Stimulated activated CD8-positive, alpha-beta memory T cell treated with anti-CD3 and anti-CD28 coated beads, Interleukin-15, amount 100 ng/mL, for 4 hours (primary cell): ENCODE measurements at places on chromosomes 3 and 15.

DNA sequence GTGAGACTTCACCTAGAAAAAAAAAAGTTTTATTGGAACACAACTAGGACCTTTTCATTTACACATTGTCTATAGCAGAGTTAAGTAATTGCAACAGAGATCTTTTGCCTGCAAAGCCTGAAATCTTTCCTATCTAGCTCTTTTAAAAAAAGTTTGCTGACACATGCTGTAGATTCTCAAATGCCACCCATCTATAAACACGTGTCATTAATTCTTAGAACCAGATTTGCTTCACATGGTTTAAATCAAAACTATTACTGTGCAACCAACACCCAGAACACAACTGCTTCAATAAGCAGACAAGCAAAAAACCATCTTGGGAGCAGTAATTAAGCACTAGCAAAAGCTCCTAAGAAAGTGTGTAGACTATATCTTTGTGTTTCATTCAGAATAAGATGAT lies 55.0 kb downstream of the OXSM start:
- DNase-seq: no peak

DNA sequence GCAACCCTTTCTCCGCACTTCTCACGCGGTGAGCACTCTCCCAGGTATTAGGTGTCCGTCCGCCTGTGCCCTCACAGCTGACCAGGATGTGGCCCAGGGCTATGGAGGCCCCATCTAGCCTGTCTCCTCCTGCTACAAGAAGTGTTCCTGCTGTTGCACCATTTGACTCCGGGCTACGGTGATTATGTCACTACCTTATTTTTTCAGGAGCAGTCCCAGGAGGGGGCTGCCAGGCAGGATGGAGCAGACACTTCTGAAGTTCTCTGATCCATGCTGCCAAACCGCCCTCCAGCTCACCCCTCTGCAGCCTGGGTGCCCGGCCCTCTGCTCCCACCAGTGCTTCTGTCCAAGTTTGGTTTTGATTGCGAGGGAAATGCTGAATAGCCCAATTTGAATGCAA lies 36.9 kb downstream of the ZXDC start:
- DNase-seq: no peak

DNA sequence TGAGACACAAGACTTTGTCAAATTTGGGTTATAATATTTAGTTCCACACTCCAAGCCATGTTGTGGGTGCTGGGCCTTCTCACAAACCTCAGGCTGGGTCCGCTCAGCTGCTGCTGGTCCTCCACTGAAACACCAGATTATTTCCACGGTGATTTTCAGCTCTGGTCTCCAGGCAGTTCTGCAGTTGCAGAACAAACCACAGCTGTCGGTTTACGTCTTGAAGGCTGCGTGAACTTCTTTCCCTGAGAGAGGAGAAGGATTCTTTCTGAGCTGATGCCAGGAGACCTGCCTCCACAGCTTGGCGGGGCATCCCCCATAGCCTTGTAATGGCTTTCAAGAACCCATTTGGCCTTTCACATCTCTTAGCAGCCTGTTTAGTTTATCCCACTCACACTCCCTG lies 16.2 kb downstream of the GALNT15 start:
- DNase-seq: no peak

DNA sequence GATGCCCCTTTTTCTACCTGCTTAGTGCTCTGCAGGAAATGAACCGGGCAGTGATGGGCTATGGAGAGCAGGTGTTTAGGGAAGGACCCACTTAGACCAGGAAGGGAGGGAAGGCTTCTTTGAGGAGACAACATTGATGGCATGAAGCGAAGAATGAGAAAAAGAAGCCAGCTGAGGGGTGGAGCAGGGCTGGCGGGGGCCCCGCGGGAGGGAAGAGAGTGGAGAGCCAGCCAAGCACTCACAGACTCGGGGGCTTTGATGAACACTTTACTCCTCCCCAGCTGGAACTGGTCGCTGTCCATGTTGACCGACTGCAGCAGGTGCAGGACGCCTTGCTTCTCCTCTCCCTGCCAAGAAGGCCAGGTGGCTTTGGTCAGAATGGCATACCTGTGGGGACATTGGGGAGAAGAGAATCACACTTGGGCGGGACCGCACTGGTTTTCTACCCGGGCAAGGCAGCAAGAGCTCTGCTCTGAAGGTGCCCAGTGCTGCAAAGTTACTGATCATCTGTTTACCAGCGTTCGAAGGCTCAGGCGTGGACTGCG lies 28.4 kb upstream of the LDHAL6B start:
- no peak for DNase-seq

DNA sequence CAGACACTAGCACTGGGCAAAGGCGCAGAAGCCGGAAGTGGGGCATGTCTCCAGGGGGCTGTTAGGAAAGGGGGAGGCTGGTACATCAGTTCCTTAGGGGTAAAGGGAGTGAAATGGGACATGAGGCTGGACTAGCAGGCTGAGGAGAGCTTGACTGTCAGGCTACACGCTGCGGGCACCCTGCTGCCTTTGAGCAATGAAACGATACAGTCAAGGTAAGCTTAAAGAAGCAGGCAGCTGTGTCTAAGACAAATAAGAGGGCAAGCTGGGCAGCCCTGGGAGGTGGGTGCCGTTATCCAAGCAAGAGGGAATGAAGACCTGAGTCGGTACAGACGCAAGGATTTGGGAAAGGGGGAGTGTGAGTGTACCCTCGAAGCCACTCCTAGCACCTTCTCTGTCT lies 51.0 kb upstream of the DCLK3 start:
- DNase-seq: no peak

DNA sequence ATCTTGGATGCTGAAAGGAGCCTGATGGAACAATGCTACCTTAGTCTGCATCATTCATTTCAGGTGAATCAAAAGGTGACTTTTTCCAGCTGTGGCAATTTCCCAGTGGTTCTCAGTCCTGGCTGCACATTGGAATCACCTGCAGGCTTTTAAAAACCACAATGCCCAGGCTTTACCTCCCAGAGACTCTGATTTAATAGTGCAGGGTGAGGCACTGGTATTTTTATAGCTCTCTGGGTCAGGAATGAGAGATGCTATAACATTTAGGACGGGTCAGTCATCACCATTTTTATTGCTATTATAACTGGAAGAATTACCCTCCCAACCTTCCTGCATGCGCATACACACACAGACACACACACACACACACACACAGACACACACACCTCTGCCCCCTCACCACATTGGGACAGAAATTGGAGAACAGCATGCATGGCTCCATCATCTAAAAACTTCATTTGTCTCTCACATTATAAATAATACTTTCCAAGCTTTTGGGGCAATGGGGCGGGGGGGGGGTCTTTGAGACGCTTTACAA lies 41.1 kb downstream of the LARP6 start:
- no peak for DNase-seq

GRCh38 chr15:33678602-33679001 lies 289.7 kb upstream of the CHRM5 start:
- DNase-seq: no peak

DNA sequence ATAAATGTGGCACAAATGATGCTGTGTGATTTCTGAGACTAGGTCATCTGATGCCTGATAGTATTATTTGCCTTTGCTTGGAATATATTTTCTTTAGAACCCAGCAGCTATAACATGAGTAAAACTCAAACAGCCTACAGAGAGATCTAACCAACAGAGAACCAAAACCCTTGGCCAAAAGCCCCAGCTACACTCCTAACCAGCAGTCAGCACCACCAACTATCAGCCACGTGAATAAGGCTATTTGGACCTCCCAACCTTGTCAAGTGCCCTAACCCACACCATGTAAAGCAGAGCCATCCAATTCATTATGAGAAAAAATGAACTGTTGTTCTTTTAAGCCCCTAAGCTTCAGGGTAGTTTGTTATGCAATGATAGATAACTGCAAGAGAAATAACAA lies 114.6 kb upstream of the MELTF start:
- no peak for DNase-seq

DNA sequence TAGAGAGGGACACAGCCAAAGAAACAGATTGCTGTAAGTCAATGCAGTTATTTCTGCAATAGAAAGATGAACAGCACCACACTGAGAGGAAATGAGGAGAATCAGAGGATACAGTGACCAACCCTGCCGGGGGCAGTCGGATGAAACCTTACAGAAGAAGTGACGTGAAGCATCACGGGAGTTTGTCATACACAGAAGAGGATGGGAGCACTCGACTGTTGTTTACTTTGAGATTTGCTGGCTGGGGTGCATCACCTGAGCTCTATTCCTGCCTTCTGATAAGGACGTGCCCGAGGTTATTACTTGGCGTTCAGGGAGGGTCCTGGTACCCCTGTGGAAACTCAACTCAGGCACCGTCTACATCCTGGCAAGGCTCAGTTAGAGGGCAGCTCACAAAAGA lies 45.4 kb downstream of the MAGEF1 start:
- no peak for DNase-seq

DNA sequence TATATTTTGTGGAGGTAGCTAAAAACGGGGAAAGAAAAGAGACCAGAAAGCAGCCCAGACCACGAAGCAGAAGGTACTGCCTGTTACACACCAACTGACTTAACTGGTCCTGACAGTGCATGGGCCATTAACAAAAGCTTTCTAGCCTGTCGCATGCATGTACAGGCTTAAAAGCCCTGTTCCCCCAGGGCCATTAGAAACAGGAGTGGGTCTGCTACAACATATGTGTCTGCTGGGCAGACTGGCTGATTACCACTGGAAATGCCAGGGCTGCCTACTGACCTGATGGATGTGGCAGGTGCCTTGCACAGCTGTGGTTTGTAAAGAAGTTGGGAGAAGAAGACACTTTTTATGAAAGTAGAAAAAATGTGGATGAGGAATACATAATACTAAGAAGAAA lies 137.4 kb downstream of the GAP43 start:
- no peak for DNase-seq

- DNase-seq: no peak
Measured at GRCh38 chr3:49666592-49666991, 7.6 kb upstream of the APEH start.

DNA sequence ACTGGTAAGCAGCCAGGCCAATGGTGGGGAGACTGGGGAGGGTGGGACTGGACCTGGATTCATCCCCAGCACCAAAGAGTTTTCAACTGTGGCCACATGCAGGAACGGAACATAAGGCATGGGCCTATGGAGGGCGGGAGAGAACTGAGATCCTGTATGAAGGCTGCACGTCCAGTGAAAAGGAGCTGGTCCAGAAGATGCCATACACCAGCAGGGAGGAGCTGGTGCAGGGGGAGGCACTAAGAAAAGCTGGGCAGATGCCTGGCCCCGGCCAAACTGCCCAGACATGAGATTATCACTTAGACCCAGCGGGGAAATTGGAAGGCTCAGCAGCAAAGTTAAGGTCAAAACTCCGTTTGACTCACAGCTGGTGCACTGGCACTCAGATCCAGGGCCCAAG lies 58.1 kb upstream of the MCF2L2 start:
- DNase-seq: no peak

DNA sequence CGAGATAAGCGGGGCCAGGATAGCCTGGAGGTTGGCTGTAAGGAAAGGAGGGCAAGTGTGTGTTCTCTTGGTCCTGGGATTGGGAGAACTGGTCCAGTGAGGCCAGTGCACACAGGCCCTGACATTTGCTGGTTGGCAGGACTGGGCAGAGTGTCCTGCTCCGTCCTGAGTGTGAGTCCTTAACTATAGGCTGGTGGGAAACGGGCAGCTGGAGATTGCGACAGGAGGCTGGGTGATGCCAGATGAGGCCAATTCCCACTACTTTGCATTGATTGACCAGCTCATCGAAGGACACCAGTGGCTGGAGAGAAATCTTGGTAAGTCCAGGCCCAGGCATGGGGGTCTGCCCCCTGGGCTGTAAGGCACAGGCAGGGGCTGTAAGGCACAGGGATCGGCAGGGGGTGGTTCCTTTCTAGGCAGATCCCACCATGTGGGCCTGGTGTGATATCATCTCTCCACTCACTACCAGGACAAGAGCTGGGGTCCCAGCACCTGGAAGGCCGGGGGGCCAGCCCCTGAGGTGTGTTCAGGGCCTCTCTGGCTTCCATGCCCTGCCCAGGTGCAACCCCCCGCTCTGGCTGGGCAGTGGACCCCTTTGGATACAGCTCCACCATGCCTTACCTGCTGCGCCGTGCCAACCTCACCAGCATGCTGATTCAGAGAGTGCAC lies 3.2 kb downstream of the MAN2A2 start:
- no peak for DNase-seq

DNA sequence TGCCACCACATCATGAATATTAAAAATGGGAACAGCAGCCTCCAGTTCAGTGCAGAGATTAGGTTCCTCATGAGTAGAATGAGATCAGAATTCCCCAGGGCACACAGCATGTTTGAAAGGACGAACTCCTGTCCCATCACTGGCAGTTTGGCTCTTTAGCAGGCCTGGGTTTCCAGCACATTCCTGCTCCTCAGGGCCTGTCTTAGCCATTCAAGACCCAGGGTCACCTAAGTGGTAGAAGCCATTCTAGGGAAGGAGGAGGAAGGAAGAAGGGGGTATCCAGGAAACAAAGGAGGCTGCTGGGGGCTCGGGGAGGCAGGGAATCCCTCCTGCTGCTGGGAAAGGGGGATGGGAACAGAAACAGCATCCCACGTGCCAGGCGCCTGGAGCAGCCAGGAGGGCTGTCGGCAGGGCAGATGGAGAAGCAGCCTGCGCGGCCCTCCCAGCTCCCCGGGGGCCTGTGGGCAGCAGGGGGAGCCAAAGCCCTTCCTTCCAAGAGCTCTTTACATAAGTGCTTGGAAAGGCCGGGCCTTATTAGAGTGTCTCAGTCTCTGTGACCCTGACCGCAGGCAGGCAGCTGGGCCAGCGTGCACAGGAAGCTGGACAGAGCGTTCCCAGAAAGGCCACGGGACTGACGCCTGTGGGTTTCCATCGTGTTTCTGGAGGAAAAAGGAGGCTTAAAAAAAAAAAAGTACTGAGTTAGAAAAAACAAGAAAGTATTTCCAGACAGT lies 24.7 kb downstream of the LOXL1 start:
- peak; percentile 34 for DNase-seq

DNA sequence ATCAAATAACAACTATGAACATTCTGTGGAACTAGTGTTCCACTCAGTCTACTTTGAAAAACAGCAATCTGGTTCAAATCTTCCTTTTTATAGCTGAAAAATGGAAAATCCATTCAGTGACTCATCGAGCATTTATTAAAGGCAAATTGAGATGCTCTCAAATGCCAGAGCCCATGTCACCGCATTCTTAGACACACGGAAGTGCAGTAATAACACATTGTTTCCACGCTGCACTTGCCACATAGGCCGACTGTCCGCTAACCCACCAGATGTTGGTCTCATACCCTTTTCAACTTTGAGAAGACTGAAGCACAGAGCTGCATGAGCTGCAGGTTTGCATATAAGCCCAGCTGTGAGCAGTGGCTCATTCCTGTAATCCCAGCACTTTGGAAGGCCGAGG lies 95.9 kb downstream of the TMEM266 start:
- DNase-seq: no peak

DNA sequence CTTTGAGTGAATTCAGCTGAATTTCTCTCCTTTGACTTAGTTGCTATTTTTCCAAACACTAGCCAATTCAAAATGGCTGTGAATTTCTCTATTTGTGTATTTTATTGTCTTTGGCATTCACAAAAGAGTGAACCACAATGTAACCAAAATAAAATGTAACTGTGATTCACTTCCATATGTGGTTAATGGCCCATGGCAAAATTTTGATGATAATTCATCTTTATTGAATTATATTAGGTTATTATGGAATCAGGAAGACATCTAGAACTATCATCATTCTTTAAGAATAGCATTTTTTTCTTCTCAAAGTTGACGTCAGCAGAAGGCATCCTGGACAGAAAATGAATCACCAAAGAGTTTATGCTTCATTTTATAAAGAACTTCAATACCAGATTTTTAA lies 705.3 kb upstream of the NAALADL2 start:
- DNase-seq: no peak
